ENCODE measurements at places on chromosomes 6 and 20.

- no peak for DNase-seq
Observed at GRCh38 chr6:53664623-53665022, 933 bp downstream of the KLHL31 start.

- DNase-seq, result no peak
Observed at GRCh38 chr20:36591854-36592641, 13.5 kb upstream of the RAB5IF start.

GRCh38 chr6:169172456-169172855 lies 81.2 kb downstream of the THBS2 start:
- DNase-seq, result no peak

GRCh38 chr6:22366214-22366613 lies 69.4 kb upstream of the PRL start:
- DNase-seq, result no peak

GRCh38 chr6:95693108-95693507 lies 115.8 kb downstream of the MANEA start:
- no peak for DNase-seq

GRCh38 chr6:133040803-133041419 lies 200.2 kb upstream of the EYA4 start:
- no peak for DNase-seq

- no peak for DNase-seq
Observed at GRCh38 chr6:53358440-53359094, 9.8 kb upstream of the ELOVL5 start.

DNA sequence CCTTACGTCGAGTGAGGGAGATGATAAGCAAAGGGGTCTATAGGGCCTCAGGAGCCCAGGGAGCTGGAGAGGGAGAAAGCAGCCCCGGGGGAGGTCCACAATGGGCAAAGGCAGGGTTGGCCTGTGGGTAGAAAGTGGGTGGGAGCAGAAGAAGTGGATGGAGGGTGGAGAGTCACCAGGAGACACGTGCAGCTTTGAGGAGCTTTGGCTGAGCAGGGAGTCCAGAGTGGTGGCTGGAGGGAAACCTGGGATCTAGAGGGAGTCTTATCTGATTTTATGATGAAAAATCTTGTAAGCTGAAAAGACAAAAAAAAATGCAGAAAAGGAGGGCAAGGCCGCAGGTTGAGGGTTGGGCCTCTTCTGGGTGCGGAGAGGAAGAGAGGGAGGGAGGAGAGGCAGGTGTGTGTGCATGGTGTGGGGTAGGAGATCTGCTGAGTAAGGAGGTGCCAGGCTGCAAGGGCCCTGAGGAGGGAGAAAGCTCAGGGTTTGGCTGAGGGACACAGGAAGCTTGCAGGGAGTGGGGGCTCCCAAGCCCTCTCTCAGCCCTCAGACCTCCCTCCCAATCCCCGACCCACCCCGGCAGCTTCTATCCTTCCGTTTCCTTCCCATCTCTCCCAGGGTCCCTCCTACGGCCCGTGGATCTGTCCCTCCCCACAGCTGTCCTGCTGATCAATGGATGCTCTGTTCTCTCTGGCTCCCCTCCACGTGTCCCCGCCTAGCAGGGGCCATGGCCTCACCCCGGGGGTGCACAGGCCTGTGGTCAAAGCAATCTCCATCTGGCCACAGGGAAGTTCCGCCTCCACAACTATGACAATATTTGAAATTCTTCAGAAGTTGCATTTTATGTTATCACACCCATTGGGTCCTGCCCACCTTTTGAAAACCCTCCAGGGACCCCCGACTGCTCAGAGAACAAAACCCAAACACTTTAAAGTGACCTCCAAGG lies 17.1 kb upstream of the BPI start:
- peak; percentile 27 for DNase-seq

DNA sequence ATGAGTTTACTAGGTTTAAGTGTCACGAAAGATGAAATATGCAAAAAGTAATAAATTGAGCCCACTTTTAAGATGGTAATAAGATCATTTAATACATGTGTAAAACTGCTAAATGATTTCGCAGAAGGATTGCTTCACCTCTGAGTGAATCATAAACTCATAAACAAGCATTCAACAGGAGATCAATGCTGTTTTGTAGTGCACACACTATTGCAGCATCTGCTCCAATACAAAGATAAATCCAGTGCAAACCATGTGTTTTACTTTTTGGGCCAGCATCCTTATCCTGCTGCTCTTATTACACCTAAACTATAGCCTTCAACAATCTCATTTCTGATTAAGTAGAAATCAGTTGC lies 400.1 kb downstream of the NKAIN2 start:
- no peak for DNase-seq

GRCh38 chr6:35149891-35150566 lies 8.9 kb upstream of the TCP11 start:
- DNase-seq, result no peak

DNA sequence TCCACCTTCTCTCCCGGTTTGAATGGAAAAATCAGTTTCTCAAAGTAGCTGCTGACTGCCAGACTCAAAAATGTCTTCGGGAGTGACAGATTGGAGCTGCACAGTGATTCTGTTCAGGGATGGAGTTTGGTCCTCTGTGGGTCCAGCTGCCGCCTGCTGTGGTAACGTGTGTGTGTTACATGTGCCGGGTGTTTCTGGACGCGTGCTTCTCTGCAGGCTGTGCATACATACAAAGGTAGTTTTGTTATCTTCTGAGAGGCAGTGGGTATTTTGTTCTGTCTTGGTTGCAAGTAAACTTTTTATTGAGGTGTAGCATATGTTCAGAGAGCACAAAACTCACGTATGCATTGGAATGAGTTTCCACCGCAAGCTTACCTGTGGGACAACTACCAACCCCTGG lies 41.3 kb upstream of the NAA20 start:
- DNase-seq, result no peak

DNA sequence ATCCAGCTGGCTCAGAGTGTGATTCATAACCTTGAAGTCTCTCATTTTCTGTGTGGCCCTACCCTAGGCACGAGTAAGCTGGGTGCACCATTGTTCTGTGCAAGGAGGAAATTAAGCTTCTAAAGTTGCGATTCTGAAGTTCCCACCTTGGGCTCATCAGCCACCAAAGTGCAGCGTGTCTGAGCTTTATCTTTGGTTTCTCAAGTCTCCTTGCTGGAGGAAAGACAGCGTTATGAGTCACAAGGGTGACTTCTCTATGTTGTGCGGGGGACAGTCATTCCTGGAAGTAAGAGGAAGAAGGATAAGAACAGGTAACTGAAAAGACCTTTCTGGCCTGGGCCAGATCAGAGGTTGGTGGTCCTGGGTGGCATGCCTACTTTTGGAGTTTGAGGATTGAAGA lies 16.8 kb downstream of the MRAP2 start:
- DNase-seq, result no peak

DNA sequence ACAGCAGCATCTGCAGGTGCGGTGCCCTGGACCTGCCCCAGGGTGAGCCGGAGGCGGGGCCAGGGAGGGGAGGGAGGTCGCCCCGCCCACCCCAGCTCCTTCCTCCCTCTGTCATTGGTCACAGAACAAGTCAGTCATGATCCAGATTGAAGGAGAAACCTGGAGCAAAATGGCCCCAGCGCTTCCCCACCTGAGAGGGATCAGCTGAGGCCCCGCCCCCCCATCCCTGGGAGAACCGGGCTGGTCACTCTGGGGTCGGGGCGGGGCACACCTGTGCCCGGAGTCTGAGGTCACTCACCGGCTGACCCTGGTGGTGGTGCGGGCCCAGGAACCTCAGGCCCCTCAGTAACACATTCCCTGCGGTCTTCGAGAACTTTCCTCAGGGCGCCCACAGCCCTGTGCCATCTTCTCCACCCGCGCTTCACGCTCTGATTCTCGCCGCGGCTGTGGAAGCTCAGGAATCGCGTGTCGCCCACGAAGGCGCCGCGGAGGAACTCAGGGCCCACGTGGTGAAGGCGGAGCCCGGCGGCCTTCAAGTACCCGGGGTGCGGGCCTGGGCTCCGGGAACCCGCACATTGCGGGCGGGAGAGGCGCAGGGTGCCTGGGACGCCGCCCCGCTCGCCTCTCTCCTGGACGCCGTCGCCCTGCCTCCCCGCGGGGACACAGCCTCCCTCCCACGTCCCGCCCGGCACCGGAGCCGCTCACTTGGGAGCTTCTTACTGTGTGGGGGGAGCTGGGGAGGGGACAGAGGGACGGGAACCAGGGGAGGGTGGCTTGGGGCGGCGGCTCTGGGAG lies 36.4 kb upstream of the HLA-C start:
- no peak for DNase-seq

GRCh38 chr6:36682328-36683144 lies 4.0 kb downstream of the CDKN1A start:
- DNase-seq, result peak; percentile 50

DNA sequence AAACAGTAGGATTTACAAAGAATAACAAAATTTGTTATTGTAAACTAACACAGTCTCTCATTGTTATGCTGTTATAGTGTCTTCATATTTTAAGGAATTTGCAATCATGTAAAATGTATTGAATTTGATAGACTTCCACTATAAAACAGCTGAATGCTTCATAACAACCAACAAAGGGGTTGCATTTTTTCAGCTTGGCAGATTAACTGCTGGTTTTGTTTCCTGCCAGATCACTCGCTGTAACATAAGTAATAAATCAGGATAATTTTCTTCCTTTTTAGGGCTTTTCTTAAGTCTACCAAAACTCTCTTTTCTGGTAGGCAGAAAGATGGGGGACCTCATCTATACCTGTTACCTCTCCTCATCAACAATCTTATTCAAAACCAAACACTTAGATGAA lies 169.8 kb downstream of the SAMD5 start:
- no peak for DNase-seq

- DNase-seq, result no peak
Observed at GRCh38 chr6:17281497-17282481, 628 bp downstream of the RBM24 start.

DNA sequence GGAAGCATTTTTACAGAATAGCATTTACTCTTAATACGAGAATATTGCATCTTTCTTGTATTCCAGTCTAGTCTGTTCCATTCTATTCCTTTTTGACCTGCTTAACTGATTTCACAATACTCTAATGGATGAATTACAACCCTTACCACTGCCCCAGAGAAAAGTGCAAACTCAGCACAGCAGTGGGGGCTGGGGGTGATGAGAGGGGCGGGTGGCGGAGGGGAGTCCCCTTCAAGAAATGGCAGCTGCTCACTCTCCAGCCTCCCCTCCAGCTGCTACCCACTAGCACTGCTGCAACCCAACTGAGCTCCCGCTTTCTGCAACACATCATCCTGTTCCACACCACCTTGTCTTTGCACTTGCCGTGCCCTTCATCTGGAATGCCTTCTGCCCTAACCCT lies 30.1 kb downstream of the PIM1 start:
- no peak for DNase-seq

DNA sequence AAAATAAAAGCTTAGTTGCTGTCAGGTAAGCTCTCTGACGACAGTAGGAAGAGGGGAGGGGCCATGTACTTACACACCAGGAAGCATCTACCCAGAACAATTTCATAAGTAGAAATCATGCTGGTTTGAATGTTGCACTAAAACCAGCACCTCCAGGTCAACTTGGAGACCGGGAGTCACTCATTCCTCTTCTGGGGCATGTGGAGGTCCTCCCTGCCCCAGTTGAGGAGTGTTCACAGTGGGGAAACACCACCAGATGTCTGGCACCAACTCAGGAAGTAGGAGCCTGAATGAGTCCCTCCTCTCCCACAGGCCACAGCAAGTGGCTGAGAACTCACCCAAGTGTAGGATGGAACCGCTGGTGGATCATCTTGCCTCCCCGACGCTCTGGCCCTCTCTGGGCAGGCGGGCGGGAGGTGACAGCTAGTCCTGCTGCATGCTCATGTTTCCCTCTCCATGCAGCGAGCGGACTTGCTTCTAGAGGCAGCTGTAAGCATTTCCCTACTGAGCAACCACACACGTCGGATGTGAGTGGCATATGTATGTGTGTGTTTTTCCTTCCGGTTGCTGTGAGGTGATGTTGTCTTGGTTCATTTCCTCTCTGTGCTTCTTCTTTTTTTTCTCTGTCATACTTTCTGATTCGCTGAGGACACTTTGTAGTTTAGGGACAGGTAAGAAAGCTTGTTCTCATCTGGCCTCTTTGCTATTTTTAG lies 149.5 kb upstream of the NEDD9 start:
- no peak for DNase-seq

DNA sequence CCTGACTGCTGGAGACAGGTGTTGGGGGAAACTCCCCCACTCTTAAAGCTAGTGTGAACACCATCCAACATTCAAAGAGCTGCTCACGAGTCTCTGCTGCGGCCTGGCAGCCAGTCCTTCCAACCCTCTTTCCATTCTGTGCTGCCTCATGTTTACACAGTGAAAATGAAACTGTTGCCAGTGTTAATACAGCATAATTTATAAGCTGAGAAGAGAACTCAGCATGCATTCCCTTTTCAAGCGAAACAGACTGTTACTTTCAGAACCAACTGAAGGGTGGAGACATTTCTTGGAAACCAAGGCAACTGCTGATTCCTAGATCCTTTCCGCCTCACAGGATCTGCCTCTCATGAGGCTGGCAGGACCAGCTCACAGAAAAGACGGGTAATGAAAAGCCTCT lies 533.8 kb upstream of the ID4 start:
- DNase-seq, result peak; percentile 29

DNA sequence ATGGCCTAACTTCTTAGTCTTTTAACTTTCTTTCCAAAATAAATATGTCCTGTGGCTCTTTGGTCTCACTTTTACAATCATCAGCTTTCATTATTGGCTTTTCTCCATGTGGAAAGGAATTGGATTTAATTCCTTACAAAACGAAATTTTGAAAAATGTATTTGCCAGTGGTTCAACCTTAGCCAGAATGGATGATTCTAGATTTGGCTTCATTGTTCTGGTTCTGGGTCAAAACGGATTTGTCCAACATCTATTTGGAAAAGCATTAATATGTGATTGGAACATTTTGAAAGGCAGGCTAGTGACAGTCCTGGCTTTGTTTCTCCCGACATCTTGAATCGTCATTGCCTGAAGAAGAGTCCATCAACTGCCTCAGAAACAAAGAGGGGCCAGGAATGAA lies 59.2 kb downstream of the TENT5A start:
- DNase-seq, result no peak

GRCh38 chr6:7617801-7618764 lies 28.1 kb downstream of the SNRNP48 start:
- no peak for DNase-seq

DNA sequence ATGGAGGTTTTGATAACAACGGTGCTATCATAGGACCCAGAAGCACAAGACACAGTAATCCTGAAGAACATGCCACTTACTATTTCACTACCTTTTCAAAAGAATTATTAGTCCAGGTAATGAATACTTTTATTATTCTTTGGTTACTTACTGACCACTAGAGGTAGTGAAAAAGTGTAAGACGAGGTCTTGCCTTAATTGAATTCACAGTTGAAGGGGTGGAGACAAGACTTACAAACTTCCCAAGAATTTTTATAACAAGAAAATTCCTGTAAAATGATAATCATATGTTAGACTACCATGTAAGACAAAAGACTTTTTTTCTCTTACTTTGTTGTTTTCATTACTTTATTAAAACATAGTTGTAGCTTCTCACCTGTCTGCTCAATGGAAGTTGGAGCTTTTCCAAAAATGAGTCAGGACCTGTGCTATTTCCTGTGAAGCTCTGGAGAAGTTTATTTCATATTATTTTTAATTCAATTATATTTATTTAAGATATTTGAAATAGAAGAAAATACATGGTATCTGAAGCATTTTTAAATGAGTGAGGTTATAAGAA lies 52.4 kb downstream of the DOP1A start:
- DNase-seq, result no peak
